ENCODE measurements at places on chromosomes 11 and 22. TPM values are rescaled to one million over a fixed set of nuclear protein-coding genes. Genes with fewer than 3 reads are reported as not detected.

GRCh38 chr11:75200051-75200450 is 40.5 kb upstream of the TPBGL start:
- no peak for DNase-seq

- DNase-seq = no peak
Measured at GRCh38 chr11:36061471-36061870, 117.6 kb downstream of the LDLRAD3 start.

The OR52N5 gene
- not detected for total RNA-seq

The NXPE1 gene
- 0.11 TPM for total RNA-seq

The CASTOR1 gene
- total RNA-seq = 5.0 TPM

The OR52N4 gene
- total RNA-seq = not detected

The CNTN5 gene
- total RNA-seq = not detected

DNA sequence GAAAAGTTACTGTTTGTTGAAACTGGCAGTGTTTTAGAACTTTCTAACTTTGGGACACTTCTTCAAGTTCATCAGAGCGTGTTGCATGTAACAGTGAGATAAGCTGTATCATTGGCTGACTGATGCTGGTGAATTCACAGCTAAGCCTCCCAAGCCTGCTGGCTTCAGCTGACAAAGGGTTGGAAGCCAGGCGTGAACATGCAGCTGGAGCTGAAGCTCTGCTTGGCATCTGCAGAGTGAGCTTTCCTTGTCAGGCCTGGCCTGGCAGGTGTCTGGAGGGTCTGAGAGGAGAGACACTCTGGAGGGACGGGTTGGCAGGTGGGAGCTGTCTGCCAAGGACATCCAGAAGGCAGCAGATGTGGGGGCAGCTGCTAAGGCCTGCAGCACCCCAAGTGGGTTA is 1.5 kb downstream of the AMPD3 start:
- no peak for DNase-seq

DNA sequence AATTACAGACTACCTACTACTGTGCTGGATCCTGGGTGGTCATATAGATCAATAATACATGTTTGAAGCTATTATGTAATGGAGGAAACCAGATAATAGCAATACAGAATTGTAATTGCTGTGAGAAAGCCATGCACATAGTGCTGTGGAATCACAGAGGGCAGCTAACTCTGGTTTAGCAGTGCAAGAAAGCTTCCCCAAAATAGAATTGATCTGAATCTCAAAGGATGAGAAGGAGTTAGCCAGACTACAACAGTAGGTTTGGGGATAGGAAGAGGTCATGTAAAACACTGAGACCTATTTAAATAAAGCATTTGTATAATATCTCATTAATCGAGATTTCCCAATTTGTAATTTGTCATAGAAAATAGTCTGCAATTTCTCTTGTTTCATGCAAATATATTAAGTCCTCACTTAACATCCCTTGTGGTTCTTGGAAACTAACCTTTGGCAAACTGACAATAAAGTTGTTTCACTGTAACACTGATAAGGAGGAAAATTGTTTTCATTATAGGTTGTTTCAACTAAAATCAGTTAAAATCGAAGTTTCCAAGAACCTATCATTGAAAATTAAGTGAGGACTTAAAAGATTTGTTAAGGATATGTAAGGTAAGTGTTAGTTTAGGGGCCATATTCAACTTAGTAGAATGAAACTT is 7.6 kb downstream of the C11orf58 start:
- DNase-seq = no peak

- DNase-seq = no peak
Measured at GRCh38 chr22:27094633-27095308, 437.4 kb downstream of the MIAT start.

The HBG2 gene
- 0.94 TPM for total RNA-seq

The PHRF1 gene
- 20.9 TPM for total RNA-seq

DNA sequence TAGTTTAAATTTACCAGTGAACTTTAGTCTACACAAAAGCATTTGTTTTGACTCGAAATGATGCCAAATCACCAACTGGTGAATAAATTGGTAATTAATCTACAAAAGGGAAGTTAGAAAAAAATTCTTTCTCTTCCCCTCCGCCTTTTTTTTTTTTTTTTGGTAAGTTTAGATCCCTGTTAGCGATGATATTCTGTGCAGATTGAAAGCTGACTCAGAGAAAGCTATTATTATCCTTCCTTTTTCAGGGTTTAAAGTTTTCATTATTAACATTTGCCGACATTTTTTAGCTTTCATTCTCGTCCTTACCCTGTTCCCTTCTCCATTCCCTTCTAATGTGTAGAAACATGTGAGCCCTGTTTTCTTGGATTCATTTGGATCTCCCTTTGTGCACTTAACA is 16.8 kb upstream of the NUP160 start:
- no peak for DNase-seq
